MM.1S (cell line): ENCODE measurements at places on chromosomes 4 and X.

- no peak for DNase-seq
These were observed 157.8 kb upstream of the AADAT start for GRCh38 chr4:170247596-170247995.

- no peak for DNase-seq
These were observed 50.9 kb downstream of the REPS2 start for GRCh38 chrX:16997313-16997712.

- no peak for DNase-seq
These were observed 75.5 kb downstream of the GALNT7 start for GRCh38 chr4:173243917-173244658.

DNA sequence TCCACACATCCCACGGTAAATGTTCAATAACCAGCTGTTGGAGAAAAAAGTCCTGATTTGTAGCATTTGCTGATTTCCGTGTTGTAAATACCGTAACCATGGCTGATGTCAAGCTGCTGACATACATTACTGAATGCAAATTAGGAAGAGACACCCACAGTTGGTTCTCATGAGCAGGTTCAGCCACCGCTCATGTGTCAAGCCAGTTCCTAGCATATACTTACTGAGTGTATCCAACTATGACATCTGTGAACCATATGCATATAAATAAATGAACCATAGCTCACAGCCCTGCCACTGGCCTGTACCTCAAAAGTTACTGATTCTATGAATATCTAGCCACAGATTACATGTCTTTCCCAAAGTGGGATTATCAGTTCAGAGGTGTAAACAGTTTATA is 29.5 kb downstream of the FHDC1 start:
- DNase-seq = no peak

DNA sequence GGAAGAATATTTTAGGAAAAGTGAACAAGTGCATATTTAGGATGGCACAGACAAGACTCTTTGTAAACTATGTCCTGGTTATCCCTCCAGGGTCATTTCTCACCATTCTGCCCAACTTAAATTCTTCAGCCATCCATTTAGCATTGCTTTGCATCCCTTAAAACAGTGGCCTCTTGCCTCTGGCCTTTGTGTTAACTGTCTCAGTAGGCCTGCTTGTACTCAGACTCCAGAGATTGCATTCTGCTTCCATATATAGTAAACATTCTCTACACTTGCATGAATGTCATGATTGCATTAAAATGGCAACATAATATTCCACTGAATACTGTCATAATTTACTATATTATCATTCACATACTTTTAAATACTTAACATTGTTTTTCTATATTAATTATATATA is 43.2 kb downstream of the NR3C2 start:
- DNase-seq = no peak
